MG63 (cell line): ENCODE measurements at places on chromosomes 2 and 18. TPM values are rescaled to one million over a fixed set of nuclear protein-coding genes. Genes with fewer than 3 reads are reported as not detected.

DNA sequence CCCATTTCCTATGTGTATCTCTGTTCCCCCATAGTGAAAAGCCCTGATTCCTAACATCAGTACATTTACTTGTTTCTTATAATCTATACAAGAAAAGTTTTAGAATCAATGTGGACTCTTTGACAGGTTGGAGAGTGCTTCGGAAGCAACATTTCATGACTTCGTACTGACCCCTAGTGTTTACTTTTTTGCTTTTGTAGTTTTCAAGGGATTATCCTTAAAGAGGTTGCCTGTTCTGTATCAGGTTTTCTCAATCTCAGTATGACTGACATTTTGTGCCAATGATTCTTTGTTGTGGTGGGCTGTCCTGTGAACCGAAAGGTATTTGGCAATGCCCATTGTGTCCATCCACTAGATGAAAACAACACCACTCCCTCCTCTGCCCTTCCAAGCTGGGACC is 43.3 kb upstream of the SERPINB2 start:
- DNase-seq: no peak

GRCh38 chr2:218501665-218502064 is 66.5 kb downstream of the USP37 start:
- DNase-seq: no peak

Gene DNAJC27
- 0.59 and 0.96 TPM in 2 replicates for total RNA-seq

Gene CYP26B1
- total RNA-seq: 5.4 and 10.6 TPM in 2 replicates

GRCh38 chr18:48022531-48023329 is 92.3 kb upstream of the SMAD2 start:
- DNase-seq: no peak

Gene FABP1
- not detected in 2 replicates for total RNA-seq

DNA sequence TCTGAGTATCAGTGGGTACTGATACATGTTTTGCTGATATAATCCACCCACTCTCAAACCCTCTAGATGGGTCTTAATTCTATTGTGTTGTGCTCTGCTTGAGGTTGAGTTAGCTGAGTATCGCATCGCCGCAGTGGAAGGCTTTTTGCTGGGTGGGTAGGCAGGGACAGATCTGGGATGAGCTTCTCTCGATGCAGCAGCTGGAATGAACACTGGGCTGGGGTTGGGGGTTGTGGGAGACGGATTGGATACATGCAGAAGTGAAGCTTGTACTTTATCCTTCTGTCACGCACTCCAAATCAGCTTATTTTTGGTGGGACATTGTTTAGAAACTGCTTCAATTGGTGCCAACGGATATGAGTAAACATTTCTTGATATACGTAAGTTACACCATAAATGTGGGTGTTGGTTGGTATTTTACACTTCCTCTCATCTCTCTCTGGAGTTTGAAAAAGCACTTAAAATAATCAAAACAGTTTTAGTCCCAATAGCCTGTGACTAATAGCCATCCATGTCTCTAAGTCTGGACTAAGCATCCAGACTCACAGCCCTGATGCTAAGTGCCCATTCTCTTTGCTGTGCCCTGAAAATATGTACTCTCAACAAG is 107.1 kb downstream of the POLE4 start:
- peak; percentile 35 for DNase-seq

Gene FAM124B
- not detected in 2 replicates for total RNA-seq

DNA sequence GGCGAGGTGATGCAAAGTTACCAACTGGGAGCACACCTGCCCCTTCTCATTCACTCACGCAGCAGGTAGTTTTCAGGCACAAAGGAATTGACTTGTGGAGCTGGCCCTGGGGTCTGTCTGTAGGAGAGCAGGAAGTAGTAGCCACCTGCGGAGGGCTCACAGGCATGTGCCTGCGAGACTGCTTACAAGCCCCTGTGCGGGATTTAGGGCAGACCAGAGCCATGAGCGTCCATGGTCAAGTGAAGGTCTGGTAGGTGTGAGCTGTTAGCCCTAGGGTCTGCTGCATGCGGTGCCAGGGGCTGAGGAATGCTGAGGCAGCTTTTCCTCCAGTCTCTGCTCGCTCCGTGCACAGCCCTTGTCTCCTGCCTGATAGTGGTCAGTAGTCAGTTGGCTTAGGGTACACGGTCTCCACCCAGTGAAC is 18.9 kb downstream of the INPP4A start:
- no peak for DNase-seq
